ENCODE measurements at places on chromosomes 12 and 14.

DNA sequence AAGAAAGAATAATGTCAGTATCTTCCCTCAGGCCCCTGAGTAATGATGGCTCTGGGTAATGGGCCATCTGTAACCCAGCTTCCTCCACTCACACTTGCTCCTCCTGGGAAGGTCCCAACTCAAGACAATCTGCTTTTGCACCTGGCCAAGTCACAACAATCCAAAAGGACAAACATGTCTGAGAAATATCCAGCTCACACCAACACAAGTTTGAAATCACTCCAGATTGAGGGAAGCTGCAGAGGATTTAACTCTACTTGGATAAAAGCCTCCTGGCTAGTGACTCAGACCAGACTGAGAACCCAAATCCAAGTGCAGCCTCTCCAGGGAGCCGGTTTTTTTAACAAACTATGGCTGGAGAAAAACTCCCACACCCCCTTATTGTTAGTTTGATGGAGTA is 34.2 kb downstream of the RTRAF start:
- no peak for DNase-seq

DNA sequence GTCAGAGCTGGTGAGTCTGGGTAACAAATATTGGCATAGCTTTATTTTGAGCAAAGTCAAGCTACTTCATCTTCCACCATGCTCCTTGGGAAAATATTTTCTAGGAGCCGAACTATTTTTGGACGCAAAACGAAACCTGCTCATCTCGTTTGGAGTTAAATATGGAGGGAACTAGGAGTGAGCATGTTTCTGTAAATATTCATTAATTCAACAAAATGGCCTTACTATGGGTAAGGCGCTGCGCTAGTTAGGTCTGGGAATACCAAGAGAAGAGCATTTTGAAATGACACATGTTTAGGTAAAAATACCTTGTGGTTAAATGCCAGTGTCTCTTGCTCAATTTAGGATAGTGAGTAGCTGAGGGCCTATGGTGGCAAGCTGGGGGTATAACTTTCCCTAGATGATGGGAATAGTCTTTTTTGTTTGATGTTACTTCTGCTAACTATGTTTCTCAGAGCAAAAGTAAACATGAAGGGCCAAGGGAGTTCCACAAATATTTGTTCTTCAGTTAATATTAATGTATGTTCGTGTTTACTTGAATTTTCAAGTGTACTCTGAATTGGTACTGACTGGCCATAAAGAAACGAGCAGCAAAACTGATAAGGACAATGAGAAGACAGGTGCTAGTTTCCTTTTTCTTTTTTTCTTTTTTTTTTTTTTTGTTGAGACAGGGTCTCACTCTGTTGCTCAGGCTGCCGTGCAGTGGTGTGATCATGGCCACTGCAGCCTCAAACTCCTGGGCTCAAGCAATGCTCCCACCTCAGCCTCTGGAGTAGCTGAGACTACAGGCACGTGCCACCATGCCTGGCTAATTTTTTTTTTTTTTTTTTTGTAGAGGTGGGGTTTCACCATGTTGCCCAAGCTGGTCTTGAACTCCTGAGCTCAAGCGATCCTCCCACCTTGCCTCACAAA is 77.7 kb downstream of the MAP1LC3B2 start:
- no peak for DNase-seq

DNA sequence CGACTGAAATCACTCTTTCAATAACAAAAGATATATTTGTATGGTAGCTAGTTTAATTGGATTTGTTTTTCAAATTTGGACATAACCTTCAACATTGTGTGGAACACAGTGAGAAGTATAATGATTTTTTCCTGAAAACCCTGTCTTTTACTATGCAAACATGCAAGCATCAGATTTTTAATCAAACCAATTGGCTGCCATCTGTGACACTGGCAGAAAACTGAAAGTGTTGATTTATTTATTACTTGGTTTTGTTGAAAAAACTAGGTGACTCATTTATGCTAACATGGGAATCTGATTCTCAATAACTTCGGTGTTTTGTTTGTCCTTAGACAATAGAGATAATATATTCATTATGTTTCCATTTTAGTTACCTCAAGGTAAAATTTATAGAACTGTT is 82.0 kb downstream of the NTS start:
- no peak for DNase-seq

DNA sequence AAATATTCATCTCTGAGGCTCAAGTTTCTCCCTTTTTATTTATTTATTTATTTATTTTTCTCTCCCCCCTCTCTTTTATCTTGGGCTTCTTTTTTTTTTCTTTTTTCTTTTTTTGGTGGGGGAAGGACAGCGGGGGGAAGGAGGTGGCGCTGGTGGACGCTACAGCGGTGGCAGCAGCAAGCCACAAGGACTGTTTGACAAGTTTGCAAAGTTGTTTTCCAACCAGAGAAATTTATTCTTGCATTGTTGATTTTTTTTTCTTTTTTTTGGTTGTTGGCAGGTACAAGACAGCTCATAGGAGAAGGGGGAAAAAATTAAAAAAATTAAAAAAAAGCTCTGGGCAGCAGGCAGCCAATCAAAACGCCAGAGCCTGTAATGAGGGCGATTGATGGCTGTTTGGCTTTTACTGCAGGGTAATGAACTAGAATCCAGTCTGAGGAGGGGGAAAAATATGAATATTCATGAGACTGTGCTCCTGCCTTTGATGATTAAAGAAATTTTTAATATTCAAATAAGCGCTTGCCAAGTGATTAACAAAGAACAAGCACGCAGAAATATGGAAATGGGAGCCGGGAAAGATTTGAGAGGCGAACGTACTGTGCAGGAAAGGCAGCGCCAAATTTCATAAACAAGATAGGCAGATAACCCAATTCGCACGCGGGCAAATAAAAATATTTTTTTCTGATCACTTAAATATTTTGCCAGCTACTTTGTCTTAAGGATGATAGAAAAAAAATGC is 36.2 kb downstream of the BCL11B start:
- DNase-seq = no peak

GRCh38 chr14:93749076-93749420 is 39.2 kb downstream of the PRIMA1 start:
- no peak for DNase-seq

GRCh38 chr14:26377150-26377549 is 220.7 kb downstream of the NOVA1 start:
- no peak for DNase-seq

DNA sequence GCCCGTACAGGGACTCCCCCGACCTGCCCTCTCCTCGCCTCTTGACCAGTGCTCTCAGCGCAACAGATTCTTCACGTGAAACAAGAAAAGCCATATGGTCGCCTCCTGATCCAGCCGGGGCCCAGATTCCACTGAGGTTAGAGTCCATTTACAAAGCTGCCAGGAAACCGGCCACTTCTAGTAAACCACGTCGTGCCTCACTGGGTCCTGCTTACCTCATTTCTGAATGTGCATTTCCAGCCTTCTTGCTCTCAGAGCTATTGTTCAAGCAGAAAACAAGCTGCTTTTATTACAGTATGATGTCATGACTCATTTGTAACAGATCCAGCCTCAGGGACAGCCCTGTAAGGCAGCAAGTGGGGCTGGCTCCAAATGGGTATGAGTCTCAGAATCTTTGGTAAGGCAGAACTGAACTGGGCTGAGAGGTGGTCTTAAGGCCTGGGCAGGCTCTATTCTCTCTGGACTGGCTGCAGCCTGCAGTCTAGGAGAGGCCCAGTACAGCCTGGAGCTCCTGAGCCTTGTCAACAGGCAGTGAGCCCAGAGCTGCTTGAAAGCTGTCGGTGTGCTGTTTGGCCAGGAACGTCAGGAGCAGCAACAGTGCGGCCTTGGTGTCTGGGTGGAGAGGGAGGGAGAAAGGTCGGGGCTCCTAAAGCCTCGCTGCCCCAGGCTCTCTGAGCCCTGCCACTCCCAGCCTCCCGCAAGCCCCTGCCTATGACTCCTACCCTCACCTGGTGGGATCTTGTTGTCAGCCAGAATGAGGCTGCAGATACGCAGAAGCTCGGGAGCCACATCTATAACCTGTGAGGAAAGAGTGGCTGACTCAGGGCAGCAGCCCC is 8.3 kb downstream of the REC8 start:
- no peak for DNase-seq

DNA sequence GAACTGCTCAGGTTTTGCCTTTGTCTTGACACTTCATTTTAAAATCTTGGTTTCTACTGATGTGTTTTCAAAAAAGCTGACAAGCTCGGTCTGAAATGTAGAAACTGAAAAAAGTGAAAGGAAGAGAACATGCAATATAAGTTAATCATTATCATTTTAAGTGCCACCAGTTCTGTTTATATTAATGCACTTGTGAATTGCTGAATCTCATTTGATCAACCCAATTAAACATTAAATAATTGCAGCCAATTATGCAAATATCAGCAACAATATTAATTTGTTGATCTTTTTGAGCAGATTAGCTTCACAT is 133.8 kb downstream of the BCAT1 start:
- no peak for DNase-seq
